AG09309 (cell line): ENCODE measurements at places on chromosomes 1 and 21.
A peak's percentile ranks its signal among the peaks of the same experiment; 100 is the strongest.

DNA sequence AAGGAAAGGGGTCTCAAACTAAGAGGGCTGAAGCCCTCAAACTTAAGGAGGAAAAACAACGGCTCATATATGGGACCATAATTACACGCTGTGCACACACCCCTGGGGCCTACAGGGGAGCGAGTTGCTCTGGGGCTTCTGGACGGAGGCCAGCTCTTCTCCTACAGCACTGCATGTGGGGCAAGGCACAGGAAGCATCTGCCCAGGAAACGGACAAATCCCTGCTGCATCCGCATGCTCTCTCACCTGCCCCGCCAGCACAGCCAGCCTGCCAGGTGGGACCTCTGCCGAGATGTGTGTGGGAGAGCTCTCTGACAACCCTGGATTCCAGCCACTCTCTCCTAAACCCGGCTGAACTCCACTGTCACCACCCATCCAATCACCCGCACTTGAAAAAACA is 54.1 kb downstream of the MRPL37 start:
- DNase-seq: no peak

- no peak for DNase-seq
Observed at GRCh38 chr21:44914176-44914874, 6.4 kb downstream of the ITGB2 start.

GRCh38 chr1:200384818-200385390 is 24.9 kb downstream of the ZNF281 start:
- no peak for DNase-seq

- DNase-seq: no peak
Observed at GRCh38 chr1:184823080-184823479, 68.4 kb upstream of the EDEM3 start.

DNA sequence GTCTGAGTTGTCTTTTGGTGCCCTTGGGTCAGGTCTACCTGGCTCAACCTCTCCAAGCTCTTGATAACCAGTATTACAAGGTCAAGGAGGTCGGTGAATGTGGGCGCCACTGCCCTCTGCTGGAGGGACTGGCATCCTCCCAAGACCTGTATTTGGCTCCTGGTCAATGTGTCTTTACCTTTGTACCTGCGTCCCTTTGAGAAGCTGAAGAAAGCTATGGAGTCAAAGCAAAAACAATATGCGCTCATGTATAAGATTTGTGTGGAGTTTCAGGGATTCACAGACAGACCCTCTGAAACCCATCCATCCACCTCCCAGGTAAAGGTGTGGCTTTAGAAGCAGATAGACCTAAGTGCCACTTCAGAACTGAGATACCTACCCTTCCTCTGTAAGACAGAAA is 61.8 kb upstream of the NBL1 start:
- no peak for DNase-seq

- no peak for DNase-seq
Observed at GRCh38 chr1:195053478-195053877, 1554.8 kb downstream of the KCNT2 start.

- no peak for DNase-seq
Observed at GRCh38 chr21:25462517-25462971, 144.7 kb downstream of the MRPL39 start.

- no peak for DNase-seq
Observed at GRCh38 chr1:178345238-178345637, 151.5 kb downstream of the CLEC20A start.

DNA sequence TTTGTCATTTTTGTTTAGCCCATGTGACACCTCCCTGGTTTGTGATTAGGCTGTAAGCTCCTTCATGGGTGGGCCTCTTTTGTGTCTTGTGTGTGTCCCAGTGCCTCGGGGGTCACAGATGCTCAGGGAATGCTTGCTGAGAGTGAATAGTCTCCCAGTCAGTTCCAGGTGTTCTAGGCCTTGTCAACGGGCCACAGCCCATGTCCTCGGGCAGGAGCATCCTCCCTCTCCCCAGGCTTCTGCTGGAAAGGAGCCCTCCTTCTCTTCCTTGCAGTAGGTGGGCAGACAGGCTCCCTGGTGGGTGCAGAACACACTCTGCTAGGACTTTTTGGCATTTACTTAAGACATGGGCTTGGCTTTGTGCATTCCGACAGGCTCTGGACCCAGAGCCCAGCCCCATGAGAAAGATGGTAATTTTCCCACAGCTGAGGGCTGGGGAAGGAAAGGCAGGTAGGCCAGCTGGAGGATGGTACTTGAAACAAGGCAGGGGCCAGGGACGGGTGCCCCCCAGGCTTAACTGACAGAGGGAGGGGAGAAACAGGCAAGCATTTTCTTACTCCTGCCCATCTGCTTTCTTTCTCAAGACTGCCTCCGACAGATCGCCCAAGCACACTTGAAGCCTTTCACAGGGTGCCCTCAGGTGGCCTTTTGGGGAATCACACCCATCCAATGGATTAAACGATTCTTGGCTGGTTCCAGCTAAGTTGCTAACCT is 7.1 kb upstream of the CPLANE2 start:
- peak; percentile 38 for DNase-seq

GRCh38 chr1:112998592-112999235 is 42.7 kb upstream of the SLC16A1 start:
- DNase-seq: peak; percentile 81

DNA sequence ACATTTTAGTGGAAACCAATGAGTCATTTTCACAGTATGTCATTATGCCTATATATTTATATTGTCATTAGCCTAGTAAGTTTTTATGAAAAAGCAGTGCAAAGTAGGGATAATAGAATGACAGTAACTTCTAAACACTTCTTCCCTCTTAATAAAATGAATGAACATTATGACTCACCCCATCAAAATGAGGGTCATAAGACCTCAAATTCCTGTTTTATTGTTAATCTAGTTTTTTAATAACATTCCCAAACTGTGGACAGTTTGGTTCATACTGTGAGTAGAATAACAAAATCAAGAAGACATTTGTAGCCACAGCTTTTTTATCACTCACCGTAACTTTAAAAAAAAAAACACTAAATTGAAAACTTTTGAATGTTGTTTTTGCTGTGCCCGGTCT is 160.5 kb downstream of the LRRC40 start:
- DNase-seq: peak; percentile 47

DNA sequence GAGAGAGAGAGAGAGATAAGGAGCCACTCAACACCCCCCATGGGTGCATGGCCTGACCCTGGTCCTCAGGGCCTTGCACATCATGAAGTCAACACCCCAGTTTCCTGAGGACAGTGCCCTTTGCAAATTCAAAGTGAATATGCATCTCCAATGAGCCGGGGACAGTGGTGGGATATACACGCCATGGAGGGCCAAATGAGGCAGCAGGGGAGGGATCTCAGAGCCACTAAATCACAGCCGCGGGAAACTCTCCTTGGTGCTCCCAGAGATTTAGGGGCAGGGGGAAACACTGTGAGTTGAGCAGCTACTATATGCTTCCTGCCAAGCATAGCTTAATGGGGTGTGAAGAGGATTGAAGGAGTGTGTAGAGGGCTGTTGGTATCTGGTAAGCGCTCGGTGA is 35.5 kb downstream of the MATN1 start:
- DNase-seq: no peak

DNA sequence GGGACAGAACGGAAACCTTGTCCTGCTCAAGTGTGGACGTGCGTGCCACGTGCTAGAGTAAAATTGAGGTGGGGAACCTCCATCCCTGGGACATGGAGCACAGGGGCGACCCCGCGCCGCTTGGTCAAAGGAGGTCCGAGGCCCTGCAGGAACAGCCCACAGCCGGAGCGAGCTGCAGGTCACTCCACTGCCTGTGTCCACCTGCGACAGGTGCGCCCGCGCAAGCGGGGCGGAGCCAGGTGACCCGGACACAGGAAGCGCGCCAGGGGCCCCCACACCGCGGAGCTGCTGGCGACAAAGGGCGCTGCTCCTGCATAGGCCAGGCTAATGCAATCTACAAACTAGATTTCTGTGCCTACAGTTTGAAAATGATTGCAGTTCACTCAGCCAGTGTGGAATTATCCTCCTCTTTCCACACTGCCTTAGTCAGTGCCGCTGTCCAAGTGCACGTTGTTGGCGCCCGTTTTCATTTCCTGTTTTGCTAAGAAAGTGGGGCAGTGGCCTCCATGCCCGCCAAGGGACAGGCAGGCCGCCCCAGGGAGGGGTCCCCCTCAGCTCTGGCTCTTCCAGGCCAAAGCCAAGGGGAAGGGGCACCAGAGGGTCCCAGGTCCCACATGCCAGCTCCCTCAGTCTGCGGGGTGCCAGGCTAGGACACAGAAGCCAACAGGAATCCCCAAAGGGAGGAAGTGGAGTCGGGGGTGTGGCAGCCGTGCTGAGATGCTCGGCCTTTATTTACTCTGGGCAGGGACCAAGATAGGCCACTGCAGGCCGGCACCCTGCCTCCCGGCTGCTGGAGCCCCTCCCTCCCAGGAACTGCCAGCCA is 4.3 kb upstream of the NADK start:
- DNase-seq: peak; percentile 8
